ENCODE measurements at places on chromosomes 6 and 20.

GRCh38 chr6:140915103-140915502 lies 1217.6 kb upstream of the GJE1 start:
- DNase-seq: no peak

DNA sequence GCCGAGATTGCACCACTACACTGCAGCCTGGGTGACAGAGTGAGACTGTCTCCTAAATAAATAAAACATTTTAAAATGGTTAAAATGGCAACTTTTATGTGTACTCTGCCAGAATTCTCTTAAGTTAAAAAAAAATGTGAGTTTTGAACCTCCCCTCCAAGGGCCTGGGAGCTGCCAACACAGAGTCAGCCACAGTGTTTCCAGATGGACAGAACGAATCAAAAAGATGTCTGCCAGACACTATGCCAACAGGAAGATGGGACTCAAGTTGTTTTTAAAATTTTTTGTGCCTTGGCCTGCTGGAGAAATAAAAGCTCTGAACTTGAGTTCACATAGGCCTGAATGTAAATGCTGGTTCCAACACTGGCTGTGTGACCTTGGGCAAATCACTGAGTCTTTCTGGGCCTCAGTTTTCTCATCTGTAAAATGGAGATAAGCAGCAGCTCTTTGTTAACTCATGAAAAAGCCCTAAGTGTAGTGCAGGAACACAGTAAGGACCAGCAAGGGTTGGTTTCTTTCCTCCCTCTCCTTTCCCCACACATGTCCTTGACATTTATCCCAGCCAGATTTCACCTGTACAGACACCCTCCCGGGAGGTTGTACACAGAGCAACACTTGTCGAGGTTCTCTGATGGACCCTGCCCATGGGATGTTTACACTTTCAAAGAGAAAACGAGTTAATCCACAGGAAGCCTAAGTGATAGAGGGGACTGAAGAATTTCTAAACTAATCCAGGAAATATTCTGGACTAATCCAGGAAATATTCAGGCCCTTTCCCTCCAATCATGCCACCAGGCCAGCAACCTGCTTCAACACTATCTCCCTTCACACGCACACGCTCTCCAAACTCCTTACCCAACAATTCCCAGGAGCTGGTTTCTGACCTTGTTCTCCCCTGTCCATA lies 35.0 kb downstream of the MRPL14 start:
- no peak for DNase-seq

GRCh38 chr6:132687306-132687705 lies 26.5 kb downstream of the VNN1 start:
- DNase-seq: no peak

GRCh38 chr6:36840432-36841403 lies 1.5 kb upstream of the CPNE5 start:
- no peak for DNase-seq

DNA sequence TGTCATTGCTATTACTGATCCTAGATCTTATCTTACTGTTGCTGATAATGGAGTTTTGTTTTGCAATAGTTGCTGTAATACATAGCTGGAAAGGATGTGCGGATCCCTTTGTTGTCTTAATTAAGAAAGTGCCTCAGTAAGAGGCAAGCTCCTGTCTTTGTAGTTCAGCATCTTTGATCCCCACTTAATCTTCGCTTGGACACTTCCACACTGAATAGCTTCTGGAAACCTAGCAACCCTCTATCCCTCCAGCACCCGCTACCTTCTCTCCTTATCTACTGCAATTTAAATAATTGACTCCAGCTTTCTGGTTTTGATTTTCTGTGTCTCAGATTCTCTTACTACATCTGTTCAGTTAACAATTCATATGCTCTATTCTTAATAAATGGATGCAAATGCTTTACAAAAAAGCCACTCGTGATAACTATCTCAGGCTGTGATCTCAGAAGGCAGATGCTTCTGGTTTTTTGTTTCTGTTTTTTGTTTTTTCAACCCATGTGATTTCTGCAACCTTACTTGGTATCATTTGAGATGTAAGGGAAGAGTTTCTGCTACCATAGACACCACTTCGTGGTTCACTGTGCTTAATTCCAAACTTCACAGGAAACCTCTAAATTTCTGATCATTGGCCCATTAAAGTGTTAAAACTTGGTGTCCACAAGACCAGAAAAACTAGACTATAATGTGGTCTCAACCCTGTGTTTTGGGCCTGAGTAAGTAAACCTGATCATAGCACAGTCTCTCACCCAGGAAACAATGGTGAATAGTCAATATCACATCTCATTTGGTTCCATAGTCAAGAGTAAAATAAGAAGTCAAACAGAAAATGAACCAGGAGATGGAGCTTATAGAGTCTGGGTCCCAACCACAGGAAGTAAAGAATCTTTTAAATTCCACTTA lies 352.1 kb upstream of the SOX4 start:
- no peak for DNase-seq

GRCh38 chr6:110188791-110189190 lies 8.6 kb downstream of the CDC40 start:
- DNase-seq: no peak

DNA sequence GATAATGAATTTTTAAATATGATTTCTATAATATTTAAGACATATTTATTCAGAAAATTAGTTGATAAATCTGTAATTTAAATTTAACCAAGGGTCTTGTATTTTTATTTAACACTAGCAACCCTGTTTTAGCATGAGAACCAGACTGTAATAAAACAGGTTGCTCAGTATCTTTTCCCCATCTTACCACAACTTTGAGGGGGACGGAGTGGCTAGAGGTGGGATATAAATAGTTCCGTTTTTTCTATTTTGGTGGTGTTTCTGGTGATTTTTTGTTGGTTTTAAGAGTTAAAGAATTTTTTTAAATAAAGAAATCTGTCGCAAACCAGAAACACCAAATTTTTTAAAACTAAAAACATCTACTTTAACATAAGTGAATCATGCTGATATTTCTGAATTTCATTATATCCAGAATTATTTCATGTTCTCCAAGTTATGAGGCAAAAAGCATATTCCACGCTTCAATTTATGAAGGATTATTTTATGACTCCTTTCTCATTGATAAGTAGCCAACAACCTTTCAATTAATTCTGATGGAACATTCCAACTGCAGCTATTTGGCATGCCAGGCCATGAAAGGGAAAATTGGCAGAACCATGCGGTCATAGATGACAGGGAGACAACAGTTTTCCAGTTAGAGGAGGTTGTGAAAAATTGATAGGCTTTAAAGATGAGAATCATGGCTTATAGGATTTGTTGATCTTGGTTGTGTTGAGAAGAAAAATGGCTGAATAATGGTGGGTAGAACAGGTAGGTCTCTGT lies 151.9 kb upstream of the CARMIL1 start:
- DNase-seq: no peak

GRCh38 chr6:3484192-3484591 lies 27.3 kb upstream of the SLC22A23 start:
- no peak for DNase-seq

DNA sequence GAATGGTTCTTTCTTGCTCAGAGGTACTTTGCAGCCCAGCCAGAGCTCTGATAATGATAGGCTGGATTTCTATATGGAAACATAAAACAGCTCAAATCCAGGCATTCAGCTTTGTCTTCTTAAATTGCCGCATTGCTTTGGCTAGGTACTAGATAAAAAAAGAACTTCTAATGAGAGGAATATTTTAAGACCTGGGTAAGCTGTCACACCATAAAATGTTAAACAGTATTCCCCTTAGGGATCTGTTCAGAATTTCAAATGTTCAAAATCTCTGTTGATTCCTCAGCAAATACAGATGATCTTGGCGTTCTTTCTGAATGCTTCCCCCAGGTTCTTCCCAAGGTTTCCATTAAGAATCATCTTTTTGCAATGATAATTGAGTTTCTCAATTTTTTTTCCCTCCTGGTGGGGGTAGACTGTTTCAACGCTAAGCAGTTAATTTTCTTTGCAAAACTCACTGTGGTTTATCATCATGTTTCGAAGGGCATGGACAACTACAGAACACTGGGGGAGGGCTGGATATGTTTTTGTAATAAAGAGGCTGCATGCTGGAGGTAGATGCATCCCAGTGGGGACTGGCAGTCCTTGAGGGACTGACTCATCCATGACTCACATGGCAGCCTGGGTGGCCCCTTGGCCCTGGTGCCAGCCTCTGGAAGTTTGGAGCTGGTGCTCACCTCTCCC lies 31.0 kb downstream of the TIAM2 start:
- peak; percentile 6 for DNase-seq

DNA sequence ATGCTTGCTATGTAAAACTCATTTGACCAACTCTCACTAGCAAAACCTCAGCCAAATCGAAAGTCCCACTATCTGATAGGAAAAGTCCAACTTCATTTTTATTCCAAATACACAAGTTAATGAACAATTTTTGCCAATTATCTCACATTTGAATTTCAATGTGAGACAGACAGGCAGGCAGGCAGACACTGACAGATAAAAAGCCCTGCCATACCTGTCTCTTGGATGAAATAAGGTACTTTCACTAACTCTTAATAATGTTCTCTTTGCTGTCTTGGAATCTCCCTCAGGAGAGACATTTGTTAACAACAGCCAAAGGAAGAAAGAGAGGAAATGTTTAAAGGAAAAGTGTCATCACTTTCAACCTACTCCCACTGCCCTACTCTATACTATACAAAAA lies 82.0 kb downstream of the RNGTT start:
- DNase-seq: no peak

- DNase-seq: peak; percentile 54
These were observed at the start of gene RIPOR2 for GRCh38 chr6:24935366-24936152. Gene RIPOR2, minus strand, starts transcription at chr6:24935960. Its CDS starts 62 bp downstream, at chr6:24935898.

DNA sequence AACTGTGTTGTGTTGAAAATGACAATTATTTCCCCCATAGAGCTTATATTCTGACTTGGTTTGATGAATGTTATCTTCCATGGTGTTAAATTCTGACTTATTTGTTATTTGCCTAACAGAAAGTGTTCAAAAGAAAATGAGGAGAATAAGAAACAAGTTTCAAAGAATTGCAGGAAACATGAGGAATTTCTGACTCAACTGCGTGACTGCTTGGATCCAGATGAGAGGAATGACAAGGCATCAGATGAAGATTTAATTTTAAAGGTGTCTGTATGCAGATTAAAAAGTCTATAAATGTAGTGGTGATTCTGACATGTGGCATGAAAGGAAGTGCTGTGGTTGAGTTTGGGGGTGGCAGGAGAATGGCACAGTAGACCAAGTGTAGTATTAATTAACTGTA lies 50.6 kb downstream of the CCDC170 start:
- no peak for DNase-seq

DNA sequence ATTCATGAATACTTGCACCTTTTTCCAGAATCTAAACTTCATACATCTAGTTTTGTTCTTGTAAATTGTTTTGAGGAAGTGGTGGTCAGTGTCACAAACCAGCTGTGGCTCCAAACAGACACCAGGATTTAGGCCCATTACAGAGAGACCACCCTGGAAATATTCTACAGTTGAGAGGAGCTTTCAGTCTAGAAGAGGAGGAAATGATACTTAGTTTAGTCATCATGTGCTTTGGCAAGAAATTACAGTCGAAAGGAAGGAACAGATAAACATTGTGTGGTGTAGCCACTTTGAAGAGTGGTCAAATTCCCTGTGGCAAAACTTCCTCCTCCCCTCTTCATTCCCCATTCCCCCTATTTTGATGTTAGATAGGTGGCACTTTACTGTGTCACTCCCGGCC lies 15.7 kb downstream of the DCBLD1 start:
- DNase-seq: no peak

- no peak for DNase-seq
These were observed 70.9 kb downstream of the DHX35 start for GRCh38 chr20:39032997-39033396.

- no peak for DNase-seq
These were observed 135.7 kb downstream of the BCAS1 start for GRCh38 chr20:53934421-53935343.

DNA sequence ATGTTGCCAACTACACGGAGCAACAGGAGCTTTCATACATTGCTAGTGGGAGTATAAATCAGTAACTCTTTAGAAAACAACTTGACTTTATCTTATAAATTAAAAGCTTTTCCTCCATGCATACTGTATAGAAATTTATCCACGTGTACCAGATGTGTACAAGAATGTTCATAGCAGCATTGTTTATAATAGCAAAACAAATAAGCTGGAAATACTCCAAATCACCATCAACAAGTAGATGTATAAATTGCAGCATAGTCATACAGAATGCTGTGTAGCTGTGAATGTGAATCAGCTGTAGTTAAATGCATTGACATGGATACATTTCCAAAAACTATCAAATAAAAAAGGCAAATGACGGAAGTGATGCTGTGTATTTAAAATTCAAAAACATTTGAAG lies 6.0 kb downstream of the PSMF1 start:
- DNase-seq: no peak

GRCh38 chr20:48623906-48624265 lies 203.9 kb downstream of the PREX1 start:
- no peak for DNase-seq

DNA sequence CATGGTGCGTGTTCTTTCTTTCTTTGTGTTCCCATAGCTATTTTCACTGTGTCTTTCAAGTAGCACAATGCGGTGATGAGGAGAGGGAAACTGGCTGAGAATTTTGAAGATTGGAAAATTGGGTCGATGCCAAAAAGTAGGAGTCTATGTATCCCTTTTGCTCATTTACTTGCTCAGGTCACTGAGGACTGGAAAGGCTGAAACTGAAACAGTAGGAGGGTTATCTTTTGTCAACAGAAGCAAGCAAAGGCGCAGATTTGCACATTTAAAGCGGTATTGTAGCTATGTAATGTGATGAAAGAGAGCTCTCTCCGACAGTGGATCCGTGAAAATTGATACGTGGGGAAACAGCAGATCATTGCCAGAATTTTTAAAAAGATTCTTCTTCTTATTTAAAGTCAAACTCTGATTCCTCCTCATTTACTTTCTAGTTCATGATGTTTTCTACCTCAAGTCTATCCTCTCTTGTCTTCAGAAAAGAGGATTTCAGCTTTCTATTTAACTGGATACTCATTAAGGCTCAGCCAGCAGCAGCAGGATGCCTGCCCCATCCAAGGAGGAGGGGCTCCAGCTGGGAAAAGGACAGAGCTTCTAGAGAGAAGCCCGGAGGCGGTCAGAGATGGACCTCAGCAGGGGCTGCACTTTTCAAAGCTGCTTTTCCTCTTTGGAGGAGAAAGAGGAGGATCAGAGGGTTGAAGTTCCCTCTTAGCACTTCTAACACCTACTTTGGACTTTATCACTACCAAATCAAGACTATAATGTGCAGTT lies 15.9 kb upstream of the FYN start:
- DNase-seq: no peak

GRCh38 chr6:109351231-109352130 lies 30.8 kb downstream of the CD164 start:
- DNase-seq: no peak

GRCh38 chr20:42484790-42485375 lies 704.8 kb downstream of the PTPRT start:
- DNase-seq: no peak

GRCh38 chr6:143490775-143491174 lies 20.7 kb downstream of the FUCA2 start:
- DNase-seq: no peak

GRCh38 chr20:32304131-32304746 lies 26.8 kb downstream of the KIF3B start:
- DNase-seq: no peak

Data from activated T-cell treated with anti-CD3 and anti-CD28 coated beads for 48 hours (primary cell).